Cardiac muscle cell (in vitro differentiated cells and primary cell): ENCODE measurements at places on chromosomes 7 and 10.

DNA sequence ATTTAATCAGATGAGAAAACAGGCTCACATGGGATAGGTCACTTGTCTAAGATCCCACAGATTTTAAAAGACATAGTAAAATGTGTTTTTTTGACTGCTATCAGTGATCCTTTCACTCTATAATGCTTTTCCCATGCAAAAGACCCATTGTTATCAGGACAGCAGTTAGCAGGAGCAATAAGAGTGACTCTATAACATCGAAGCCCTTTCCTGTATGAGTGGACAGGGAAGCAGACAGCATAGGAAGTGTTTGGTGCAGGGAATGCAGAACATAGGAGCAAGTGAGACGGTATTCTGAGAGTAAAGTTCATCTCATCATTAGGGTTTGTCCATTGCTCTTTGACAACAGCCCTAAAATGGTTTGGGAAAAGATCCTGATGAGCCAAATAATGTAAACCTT, 68.5 kb downstream of the SLC25A13 start:
- DNase-seq, result no peak

DNA sequence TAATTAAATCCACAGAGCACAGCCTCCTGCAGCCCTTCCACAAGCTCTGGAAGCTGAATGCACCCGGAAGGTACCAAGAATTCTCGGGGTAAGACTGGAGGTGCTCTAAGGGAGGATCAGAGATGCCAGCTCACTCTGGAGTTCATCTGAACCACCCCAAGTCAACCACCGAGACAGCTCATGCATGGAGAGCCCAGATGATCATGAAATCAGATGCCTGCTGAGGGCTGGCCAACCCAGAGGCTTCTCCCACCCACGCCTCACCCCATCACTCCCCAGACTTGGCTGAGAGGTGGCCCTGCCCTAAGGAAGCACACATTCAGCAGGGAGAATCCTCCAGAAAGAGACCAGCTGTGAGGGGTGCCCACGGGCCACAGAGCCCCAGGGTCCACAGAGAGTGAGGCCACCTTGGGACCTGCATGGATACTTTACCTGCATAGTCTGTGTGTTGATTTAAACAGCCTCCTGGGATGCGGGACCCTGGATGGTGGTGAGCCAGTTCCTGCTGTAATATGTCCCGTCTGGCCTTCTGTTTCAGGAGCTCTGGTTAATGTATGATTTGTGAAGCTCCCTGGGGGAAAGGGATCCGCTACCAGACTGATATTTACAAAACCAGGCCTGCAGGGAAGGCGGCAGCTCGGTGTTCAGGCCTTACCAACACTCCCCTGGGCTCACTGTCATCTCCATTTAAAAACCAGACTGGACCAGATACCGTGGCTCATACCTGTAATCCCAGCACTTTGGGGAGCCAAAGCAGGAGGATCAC, 64.9 kb downstream of the INSIG1 start:
- DNase-seq, result no peak

- DNase-seq, result no peak
Measured at GRCh38 chr7:55081068-55081467, 62.3 kb downstream of the EGFR start.

GRCh38 chr7:77830649-77831355, 32.2 kb downstream of the PHTF2 start:
- no peak for DNase-seq

GRCh38 chr10:4006051-4006450, 221.0 kb upstream of the KLF6 start:
- DNase-seq, result no peak

DNA sequence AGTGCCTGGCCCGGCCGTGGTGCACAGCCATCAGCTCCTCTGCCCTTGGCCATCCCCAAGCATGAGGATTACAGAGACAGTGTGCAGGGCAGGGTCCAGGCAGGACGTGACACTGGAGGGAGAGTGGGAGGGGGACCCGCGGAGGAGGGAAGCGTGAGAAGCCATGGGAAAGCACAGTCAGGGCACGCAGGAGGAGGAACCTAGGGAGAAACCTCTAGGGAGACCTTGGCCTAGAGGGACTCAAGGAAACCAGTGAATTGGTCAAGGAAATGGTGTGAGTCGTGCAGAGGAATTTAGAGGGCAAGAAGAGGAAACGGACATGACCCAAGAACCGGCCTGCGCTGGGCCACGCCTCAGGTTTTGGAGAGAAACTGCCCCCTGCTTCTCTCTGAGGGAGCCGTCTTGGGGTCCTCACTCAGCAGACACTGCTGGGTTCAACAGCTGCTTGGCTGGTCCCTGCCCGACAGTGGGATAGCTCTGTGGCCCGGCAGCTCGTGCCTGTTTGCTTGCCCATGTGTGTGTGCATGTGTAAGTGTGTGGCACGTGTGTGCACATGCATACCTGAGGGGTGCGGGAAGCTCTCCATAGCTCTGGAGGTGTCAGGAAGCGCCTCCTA, 3.2 kb downstream of the OPN4 start:
- DNase-seq, result no peak
